SJSA1 (cell line): ENCODE measurements at places on chromosomes 3 and 15.
A peak's percentile ranks its signal among the peaks of the same experiment; 100 is the strongest.

GRCh38 chr3:71309342-71309741 is 274.2 kb downstream of the FOXP1 start:
- no peaks in the 10 kb centered on the region for H3K27me3 ChIP-seq
- peak; percentile 26 for DNase-seq
- no peaks in the 10 kb centered on the region for H3K36me3 ChIP-seq
- no peak overlapping the region for H3K27ac ChIP-seq
- H3K4me3 ChIP-seq: no peak overlapping the region
- peaks cover 40% of the 10 kb centered on the region for H3K4me1 ChIP-seq

GRCh38 chr3:134214239-134214638 is 36.4 kb downstream of the RYK start:
- H3K27ac ChIP-seq: no peak overlapping the region
- no peak for DNase-seq
- no peaks in the 10 kb centered on the region for H3K27me3 ChIP-seq
- H3K36me3 ChIP-seq: peaks cover 15% of the 10 kb centered on the region
- no peaks in the 10 kb centered on the region; the same call in 1 of the 2 replicates for H3K4me1 ChIP-seq

- H3K27me3 ChIP-seq: 0 out of 2 replicates have a peak, but pooled peaks cover 4% of the 10 kb centered on the region
- no peak overlapping the region for H3K4me3 ChIP-seq
- H3K4me1 ChIP-seq: no peaks in the 10 kb centered on the region
- DNase-seq: no peak
- no peak overlapping the region for H3K27ac ChIP-seq
- H3K36me3 ChIP-seq: no peaks in the 10 kb centered on the region
Measured at GRCh38 chr3:73148682-73149081, 87.2 kb downstream of the EBLN2 start.

DNA sequence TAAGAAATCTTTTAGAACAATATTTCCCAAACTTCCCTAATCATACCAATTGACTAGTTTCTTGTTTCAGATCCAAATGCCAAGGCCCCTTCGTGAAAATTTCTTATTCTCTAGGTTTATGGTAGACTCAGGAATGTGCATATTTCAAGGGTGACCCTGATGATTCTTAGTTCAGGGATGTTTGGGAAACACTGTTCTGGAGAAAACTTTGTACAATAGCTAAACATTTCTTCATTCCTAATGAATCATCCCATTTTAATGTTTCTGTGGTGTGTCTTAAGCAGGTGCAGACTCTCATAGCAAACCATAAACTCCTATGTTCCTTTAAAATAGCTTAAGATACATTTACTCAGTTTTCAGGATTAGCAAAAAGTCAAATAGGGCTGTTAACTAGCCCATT is 314.5 kb downstream of the TIGIT start:
- peaks cover 21% of the 10 kb centered on the region for H3K36me3 ChIP-seq
- no peak overlapping the region for H3K4me3 ChIP-seq
- no peaks in the 10 kb centered on the region for H3K27me3 ChIP-seq
- peak overlapping the region; percentile 86 for H3K27ac ChIP-seq
- H3K4me1 ChIP-seq: peaks cover 46% of the 10 kb centered on the region
- DNase-seq: no peak

- no peaks in the 10 kb centered on the region for H3K27me3 ChIP-seq
- no peak for DNase-seq
- no peak overlapping the region for H3K4me3 ChIP-seq
- peaks cover 21% of the 10 kb centered on the region for H3K36me3 ChIP-seq
- H3K4me1 ChIP-seq: peaks cover 38% of the 10 kb centered on the region
Measured at GRCh38 chr15:101043911-101044624, 124.9 kb downstream of the LRRK1 start.

DNA sequence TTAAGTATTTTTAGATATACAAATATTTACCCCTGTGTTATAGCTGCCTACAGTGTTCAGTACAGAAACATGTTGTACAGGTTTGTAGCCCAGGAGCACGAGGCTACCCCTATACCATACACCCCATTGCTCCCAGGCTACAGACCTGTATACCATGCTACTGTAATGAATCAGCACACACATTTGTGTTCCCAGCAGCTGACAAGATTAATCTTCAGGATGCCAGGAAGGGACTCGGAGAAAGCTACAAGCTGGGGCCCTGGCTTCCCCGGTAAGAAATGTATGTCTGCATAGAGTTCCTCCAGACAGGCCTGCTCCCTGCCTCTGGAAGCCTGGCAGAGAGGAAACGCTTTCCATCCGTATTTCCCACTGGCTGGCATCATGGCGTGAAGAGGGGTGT is 136.5 kb downstream of the XXYLT1 start:
- no peak for DNase-seq
- H3K27ac ChIP-seq: no peak overlapping the region
- no peak overlapping the region for H3K4me3 ChIP-seq

GRCh38 chr3:127822682-127823425 is 539 bp upstream of the MGLL start:
- H3K27ac ChIP-seq: peak overlapping the region; percentile 54
- peaks cover 31% of the 10 kb centered on the region for H3K4me1 ChIP-seq
- H3K27me3 ChIP-seq: no peaks in the 10 kb centered on the region
- no peak for DNase-seq
- H3K36me3 ChIP-seq: peaks cover 29% of the 10 kb centered on the region

GRCh38 chr3:148373961-148374360 is 323.7 kb upstream of the AGTR1 start:
- no peak overlapping the region for H3K27ac ChIP-seq
- no peaks in the 10 kb centered on the region for H3K36me3 ChIP-seq
- no peaks in the 10 kb centered on the region for H3K27me3 ChIP-seq
- DNase-seq: no peak

DNA sequence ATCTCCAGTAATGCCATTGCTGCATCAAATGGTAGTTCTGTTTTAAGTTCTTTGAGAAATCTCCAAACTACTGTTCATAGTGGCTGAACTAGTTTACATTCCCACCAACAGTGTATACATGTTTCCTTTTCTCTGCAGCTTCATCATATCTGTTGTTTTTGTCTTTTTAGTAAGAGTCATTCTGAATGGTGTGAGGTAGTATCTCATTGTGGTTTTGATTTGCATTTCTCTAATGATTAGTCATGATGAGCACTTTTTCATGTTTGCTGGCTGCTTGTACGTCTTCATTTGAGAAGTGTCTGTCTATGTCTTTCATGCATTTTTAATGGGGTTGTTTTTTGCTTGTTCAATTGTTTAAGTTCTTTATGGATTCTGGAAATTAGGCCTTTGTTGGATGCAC is 10.2 kb upstream of the GCSAM start:
- H3K36me3 ChIP-seq: no peaks in the 10 kb centered on the region
- H3K27ac ChIP-seq: no peak overlapping the region
- no peaks in the 10 kb centered on the region for H3K4me1 ChIP-seq
- H3K27me3 ChIP-seq: no peaks in the 10 kb centered on the region
- no peak for DNase-seq

DNA sequence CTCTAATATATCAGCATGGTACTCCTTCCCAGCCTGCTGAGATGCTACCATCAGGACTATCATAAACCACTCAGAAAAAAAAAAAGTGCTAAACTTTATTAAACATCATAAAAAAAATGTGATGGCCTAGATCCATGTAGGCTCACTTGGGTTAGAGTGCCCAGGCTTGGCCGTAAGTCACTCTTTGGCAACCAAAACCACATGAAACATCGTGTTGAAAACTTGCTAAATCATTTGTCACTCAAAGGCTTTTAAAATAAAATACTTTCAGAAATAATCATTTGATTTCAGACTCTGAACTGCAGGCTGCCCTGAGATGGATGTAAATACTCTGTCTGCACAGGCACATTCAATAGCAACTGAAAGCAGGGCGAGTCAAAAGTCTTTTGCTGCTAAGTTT is 78.4 kb upstream of the WNT5A start:
- H3K36me3 ChIP-seq: no peaks in the 10 kb centered on the region
- H3K4me1 ChIP-seq: no peaks in the 10 kb centered on the region
- H3K27me3 ChIP-seq: no peaks in the 10 kb centered on the region
- no peak for DNase-seq
- H3K27ac ChIP-seq: no peak overlapping the region

DNA sequence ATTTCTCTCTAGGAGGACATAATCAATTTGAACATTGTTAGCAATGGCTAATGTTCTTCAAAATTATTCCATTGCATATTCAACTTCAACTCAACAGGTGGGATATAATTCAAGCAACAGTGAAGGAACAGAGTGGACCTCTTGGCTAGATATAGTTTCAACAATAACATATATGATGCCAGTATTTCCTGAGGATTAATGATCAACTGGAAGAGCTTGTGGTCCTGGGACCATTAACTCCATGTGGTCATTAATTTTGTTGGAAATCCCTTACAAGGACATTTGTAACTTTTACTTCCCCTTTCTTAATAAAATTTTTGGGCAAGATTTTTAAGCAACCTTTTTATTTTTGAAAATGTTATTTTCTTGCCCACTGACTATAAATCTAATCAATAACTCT is 54.3 kb upstream of the ROBO2 start:
- no peak overlapping the region for H3K27ac ChIP-seq
- H3K4me3 ChIP-seq: no peak overlapping the region
- no peaks in the 10 kb centered on the region for H3K4me1 ChIP-seq
- no peaks in the 10 kb centered on the region for H3K36me3 ChIP-seq
- H3K27me3 ChIP-seq: no peaks in the 10 kb centered on the region

- no peak overlapping the region for H3K27ac ChIP-seq
- peaks cover 11% of the 10 kb centered on the region; the same call in 1 of the 2 replicates for H3K4me1 ChIP-seq
- no peak for DNase-seq
- H3K36me3 ChIP-seq: peaks cover 4% of the 10 kb centered on the region
- H3K4me3 ChIP-seq: no peak overlapping the region
Measured at GRCh38 chr3:134251731-134252391, 1.2 kb upstream of the RYK start.

DNA sequence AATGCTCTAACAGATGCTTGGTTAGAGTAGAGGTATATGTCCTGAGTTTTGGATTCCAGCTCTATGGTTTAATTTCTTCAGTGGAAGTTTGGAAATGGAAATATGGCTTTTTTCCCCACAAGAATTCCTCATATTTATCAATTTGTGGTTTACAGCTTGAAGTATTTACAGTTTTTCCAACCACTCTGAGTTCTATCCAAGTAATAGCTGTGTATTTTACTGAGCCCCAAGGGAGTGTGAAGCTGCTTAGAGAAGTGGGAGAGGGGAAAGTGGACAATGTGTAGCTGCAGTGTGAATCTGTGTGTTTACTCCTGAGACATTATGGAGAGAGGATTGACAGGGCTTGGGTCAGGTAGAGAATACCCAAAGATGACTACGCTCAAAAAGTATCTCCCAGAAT is 54.5 kb downstream of the NEK11 start:
- H3K27me3 ChIP-seq: no peaks in the 10 kb centered on the region
- no peak overlapping the region for H3K27ac ChIP-seq
- H3K36me3 ChIP-seq: no peaks in the 10 kb centered on the region
- no peaks in the 10 kb centered on the region for H3K4me1 ChIP-seq
- no peak for DNase-seq

GRCh38 chr15:31522028-31522427 is 195.4 kb downstream of the KLF13 start:
- H3K27me3 ChIP-seq: peaks cover 4% of the 10 kb centered on the region; the same call in 1 of the 2 replicates
- H3K4me1 ChIP-seq: no peaks in the 10 kb centered on the region
- DNase-seq: no peak
- H3K4me3 ChIP-seq: no peak overlapping the region
- H3K36me3 ChIP-seq: no peaks in the 10 kb centered on the region

DNA sequence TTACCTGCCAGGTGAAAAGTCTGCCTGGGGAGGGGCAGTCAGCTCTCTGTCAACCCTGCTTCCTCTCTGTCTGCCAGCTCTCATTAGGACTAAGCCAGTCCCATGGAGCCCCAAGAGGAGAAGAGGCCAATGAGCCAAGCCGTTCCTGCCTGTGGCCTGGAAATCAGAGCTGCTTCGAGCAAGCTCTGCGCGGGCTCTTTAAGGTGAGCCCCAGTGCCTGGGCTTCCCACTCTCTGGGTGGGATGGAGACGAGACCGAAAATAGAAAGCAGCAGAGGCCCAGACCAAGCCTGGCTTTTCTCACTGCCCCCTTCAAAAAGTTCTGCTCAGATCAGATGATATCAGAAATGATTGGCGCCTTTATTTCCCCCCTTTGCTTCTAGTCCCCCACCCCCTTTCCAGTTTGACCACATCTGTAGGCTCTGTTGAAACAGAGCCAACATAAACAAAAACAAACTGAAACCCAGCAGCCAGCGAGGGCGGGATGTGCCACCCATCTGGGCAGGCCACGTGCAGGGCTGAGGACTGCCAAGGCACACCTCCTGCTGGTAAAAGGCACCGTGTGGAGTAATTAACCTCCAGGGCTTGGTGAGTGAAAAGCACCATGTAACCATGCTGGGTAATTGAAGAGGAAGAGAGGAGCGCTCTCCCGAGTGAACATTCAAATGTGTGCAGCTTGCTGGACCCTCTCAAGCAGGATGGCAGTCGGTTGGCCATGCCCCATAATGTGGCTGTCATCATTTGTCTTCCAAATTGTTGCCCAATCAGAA is 471.0 kb upstream of the PROK2 start:
- H3K27me3 ChIP-seq: no peaks in the 10 kb centered on the region
- H3K27ac ChIP-seq: no peak overlapping the region
- peaks cover 20% of the 10 kb centered on the region for H3K4me1 ChIP-seq
- peak; percentile 71 for DNase-seq
- H3K4me3 ChIP-seq: no peak overlapping the region
- H3K36me3 ChIP-seq: no peaks in the 10 kb centered on the region

DNA sequence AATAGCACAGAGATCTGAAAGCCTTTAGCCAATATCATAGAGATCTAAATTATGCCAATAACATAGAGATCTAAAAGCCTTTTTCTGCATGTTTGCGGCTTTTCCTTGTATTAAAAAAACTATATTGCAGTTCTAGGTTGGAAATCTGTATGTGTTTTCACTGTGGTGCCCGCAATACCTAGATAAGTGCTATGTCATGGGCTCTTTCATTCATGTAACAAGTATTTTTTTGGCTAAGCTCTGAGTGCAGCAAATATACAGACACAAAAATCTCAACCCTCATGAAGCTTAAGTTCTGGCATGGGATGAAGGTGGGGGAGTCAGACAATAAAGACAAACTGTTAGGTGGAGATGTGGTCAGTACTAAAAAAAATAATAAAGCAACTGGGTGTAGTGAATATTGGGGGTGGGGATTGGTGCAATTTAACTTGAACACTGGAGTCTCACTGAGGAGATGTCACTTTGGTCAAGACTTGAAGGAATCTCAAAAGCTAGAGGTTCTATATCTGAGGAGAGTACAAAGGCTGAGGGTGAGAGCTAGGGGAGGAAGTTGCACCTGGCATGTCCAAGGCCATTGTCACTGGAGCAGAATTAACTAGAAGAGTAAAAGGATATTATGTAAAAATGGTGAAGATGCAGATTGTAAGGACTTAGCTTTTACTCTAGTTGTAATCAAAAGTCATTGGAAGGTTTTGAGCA is 973 bp downstream of the BUB1B start:
- H3K27me3 ChIP-seq: no peaks in the 10 kb centered on the region
- no peak for DNase-seq
- peak overlapping the region; percentile 67 for H3K4me3 ChIP-seq

DNA sequence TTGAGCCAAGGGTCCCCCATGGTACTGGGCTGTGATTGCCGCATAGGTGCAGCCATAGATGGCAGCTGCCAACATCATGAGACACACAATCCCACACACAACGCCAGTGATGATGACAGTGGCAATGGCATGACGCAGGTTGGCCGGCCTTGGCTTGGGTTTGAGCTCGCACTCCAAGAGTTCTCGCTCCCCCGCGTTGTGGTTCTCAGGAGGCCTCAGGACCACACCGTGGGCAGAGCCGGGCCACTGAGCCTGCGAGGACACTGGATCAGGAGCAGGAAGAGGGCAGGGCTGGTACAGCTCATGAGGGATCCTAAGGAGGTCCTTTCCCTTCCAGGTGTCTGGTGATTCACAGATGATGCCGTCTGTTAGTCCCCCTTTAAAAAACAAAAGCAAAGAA is 9.3 kb downstream of the LRTM1 start:
- H3K36me3 ChIP-seq: no peaks in the 10 kb centered on the region
- H3K4me1 ChIP-seq: no peaks in the 10 kb centered on the region
- no peak overlapping the region for H3K27ac ChIP-seq
- H3K4me3 ChIP-seq: no peak overlapping the region

- H3K4me1 ChIP-seq: no peaks in the 10 kb centered on the region
- no peaks in the 10 kb centered on the region for H3K36me3 ChIP-seq
- no peak overlapping the region for H3K4me3 ChIP-seq
Measured at GRCh38 chr3:36501616-36502015, 121.3 kb downstream of the STAC start.
